H54 (cell line): ENCODE measurements at places on chromosomes 12 and 14.

DNA sequence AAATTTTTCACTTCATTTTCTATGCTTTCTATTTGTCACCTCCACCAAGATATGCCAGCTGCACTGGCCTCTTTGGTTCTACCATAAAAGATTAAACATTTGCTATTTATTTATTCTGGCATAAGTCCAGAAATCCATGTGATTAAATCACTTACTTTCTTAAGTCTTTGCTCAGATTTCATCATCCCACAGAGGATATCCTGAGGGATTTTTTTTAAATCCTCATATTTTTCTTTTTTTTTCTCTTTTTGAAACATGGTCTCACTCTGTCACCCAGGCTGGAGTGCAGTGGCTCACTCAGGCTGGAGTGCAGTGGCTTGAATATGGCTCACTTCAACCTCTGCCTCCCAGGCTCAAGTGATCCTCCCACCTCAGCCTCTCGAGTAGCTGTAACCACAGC is 645.4 kb upstream of the ATXN7L3B start:
- DNase-seq = no peak

- DNase-seq = no peak
These were observed at the start of gene CEBPE for GRCh38 chr14:23118506-23119362. TSS of gene CEBPE (minus strand) at chr14:23119255. CDS start at chr14:23119091, 164 bp downstream.

DNA sequence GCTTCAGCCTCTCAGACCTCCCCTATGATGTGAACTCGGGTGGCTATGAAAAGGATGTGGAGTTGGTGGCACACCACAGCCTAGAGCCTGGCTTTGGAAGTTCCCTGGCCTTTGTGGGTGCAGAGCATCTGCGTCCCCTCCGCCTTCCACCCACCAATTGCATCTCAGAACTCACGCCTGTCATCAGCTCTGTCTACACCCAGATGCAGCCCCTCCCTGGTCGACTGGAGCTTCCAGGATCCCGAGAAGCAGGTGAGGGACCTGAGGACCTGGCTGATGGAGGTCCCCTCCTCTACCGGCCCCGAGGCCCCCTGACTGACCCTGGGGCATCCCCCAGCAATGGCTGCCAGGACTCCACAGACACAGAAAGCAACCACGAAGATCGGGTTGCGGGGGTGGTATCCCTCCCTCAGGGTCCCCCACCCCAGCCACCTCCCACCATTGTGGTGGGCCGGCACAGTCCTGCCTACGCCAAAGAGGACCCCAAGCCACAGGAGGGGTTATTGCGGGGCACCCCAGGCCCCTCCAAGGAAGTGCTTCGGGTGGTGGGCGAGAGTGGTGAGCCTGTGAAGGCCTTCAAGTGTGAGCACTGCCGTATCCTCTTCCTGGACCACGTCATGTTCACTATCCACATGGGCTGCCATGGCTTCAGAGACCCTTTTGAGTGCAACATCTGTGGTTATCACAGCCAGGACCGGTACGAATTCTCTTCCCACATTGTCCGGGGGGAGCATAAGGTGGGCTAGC is 7.0 kb upstream of the RPS26 start:
- no peak for DNase-seq

DNA sequence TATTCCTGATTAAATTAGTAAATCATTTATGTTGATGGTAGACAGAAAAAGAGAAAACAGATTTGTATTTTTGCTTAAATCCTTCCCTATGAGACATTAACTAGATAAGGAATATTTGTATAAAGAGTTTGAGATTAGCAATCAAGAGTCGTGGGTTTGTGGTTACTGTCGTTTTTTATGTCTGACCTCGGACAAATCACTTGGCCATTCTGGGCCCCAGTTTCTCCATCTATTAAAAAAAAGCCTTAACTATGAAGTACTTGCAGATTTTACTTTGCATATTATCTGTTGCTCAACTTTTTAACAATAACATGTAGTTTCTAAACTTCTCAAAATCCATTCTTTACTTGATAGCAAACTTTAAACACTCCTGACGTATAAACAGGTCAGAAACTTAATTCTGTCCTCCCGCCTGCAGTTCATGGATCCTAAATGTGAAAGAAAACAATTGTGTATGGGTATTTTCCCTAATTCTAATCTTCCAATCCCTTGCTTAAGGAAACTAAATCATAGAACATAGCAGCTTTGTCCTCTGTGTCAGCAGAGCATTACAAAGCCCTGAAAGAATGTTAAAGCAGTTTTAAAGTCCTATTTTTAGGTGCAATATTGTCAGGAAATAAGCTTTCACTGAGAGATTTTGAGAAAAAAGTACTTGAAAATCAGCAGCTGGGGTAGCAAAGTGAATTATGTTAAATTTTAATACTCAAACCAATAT is 118.2 kb downstream of the GPR135 start:
- DNase-seq = no peak

DNA sequence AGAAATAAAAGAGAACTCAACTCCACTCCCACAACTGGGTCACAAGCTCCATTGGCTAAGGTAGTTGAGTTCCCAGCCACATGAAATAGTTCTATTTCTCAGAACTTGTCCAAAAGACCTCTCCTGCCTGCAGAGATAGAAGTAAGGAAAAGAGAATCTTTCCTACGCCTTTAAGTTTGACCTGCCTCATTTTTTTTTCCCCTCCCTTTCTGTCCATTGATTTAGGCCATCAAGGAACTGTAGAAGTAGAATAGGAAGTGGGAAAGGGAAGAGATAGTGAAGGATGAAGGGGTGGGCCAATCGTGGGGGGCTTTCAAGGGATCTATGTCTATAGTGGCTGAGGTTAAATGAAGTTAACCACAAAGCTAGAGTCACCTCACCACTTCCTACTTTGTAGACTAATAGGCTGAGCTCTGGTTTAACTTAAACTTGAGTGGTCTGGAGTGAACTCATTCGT is 13.9 kb upstream of the NUDT4 start:
- no peak for DNase-seq

DNA sequence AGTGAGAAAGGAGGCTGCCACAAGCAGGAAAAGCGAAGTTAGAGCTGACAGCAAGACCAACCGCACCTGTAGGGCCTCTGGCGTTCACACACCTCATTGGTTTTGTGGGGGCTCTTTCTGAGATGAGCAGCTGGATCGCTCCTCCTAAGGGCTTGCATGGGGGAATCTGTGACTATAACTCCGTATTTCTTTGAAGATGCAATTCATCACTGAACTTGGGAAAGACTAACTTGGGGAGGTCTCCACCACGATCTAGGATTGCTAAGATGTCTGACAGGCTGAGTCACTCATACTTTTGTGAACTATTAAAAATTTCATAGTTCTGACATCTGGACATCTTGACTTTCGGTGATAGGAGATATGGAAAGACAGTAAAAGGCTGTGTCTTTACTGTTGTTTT is 173.6 kb downstream of the ETV6 start:
- no peak for DNase-seq

DNA sequence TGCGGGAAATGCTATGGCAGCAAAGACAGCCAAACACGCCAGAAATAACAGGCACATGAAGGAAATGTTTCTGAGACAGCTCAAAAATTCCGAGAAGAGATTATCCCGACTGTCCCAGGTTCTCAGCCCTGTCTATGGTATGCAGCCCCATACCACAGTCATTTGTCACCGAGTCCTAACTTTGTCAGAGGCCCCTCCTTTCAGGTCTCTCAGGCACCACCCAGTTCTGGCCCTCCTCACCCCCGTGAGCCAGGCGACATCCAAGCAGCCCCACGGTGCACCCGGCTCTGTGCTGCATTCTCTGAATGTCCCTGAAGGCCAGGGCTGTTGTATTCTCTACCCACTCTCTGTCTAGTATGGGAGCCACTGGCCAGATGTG is 24.0 kb downstream of the SSH1 start:
- DNase-seq = peak; percentile 50
